ENCODE measurements at places on chromosomes 7 and 10. TPM values are rescaled to one million over a fixed set of nuclear protein-coding genes. Genes with fewer than 3 reads are reported as not detected.

NEUROD6 gene
- not detected for total RNA-seq

FZD1 gene
- 0.14 TPM for total RNA-seq

PRRT4 gene
- 0.27 TPM for total RNA-seq

FGFR2 gene
- not detected for total RNA-seq

DNA sequence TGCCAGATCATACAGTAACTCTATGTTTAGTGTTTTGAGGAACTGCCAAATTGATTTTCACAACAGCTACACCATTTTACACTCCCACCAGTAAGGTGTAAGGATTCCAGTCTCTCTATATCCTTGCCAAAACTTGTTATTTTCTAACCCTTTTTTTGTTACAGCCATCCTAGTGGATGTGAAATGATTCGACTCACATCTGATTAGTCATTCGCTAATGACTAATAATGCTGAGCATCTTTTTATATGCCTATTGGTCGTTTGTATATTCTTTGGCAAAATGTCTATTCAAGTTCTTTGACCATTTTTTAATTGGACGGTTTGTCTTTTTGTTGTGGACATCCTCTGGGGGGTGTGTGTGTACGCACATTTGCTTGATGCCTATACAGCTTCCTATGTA is 142.8 kb downstream of the DGKB start:
- DNase-seq, result no peak

DNA sequence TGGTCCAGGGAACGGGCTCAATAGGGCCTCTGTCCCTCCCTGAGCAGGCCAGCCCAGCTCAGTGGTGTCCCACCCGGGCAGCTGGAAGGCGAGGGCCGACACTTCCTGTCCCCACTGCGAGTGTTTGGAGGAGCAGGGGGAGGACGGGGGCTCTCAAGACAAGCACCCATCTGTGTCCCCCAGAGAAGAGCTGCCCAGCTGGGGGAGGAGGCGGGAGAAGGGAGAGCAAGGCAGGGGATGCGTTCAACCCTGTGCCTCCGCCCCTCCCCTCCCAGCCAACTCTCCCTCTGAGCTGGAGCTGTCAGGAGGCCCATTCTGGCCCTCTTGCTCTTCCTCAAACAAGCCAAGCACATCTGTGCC is 35.7 kb downstream of the ZCCHC24 start:
- no peak for DNase-seq

DNA sequence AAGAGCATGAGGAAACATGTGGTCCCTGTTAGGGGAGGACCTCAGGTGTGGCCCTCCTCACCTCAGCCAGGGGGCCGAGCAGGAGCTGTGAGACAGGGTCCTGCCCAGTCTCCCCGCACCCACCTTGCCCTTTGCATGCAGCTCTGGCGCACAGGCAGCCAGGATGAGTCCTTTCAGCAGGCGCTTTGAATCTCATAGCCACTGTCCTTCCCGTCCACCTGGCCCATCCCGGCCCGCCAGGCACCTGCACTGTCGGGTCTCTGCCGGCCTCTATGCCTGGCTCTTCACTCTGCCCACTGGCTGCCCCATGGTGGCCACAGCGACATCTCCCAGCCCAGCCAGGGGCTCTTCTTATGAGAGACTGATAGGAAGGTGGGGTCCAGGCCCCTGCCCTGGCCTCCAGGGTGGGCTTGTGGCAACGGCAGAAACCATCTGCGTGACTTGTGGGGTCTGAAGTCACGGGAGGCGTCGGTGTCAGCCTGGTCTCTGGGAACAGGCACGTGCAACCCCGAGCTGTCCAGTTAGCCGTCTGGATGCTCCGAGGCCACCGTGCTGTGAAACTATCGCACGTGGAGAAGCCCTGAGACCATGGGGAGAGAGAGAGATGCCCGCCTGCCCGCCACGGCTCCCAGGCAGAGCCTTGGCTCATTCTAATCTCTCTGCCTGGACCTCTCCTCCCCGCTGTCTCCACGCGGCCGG is 37.4 kb downstream of the FOXL3 start:
- no peak for DNase-seq
